ENCODE measurements at places on chromosomes 5 and 9.

GRCh38 chr9:111102793-111103464, 64.7 kb upstream of the LPAR1 start:
- DNase-seq = no peak

DNA sequence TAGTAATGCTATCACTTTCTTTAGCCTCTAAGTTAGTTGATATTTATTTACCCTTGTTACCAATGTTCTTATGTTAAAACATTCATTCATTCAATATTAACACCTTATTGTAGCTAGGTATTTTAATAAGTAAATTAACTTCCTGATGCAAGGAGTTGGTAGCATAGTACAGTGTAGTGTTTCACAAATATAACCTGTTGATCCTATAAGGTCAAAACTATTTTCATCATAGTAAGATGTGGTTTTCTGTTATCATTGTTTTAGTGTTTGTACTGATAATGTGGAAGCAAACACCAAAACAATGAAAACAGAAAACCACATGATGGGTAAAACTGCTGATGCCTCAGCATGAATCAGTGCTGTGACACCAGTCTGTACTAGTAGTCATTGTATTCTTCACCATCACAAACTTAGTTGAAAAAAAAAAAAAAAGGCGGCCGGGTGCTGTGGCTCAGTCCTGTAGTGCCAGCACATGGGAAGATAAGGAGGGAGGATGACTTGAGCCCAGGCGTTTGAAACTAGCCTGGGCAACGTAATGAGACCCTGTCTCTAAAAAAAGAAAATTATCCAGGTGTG, 36.5 kb downstream of the ZCCHC7 start:
- no peak for DNase-seq

DNA sequence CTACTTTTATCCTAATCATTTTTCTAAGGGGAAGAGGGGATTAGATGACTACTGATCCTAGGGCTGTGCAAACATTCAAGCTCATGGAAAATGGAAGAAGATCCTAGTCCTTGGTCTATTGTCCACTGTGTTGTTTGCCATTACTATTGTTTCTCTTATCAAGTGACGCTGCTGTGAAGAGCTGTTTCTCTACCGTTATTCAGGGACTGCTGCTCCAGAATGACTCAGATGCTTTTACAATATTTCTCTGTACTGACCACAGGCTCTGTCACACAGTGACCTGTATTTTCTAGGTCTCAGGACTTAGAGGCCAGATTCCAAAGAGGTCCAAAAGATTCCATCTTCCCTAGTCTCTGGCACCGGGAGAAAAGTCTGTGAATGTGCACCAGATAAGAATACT, 159.5 kb upstream of the CHD1 start:
- DNase-seq = no peak

DNA sequence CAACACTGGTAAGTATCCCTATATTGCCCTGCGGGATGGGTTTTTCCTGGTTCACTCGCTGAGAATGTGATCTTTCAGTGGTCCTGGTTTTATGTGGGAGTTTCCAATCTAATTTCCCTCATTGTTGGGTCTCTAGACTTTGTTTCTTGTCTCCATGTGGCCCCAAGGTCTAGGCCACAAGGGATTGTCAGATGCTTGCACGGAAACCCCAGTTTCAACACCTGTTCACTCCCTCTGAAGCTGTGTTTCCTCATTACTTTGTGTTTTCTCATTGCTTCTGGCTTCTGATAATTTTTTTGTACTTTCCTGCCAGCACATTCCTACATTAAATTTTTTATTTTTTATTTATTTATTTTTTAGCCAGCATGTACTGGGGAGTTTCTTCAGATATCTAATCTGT, 191.5 kb downstream of the TTLL11 start:
- DNase-seq = no peak

GRCh38 chr5:107393851-107394250, 276.9 kb downstream of the EFNA5 start:
- no peak for DNase-seq

GRCh38 chr5:33999978-34000377, 7.9 kb downstream of the AMACR start:
- no peak for DNase-seq

- DNase-seq = no peak
Measured at GRCh38 chr5:55600497-55601203, 65.9 kb upstream of the PLPP1 start.

GRCh38 chr5:180034564-180034963, 37.0 kb downstream of the RNF130 start:
- DNase-seq = no peak

DNA sequence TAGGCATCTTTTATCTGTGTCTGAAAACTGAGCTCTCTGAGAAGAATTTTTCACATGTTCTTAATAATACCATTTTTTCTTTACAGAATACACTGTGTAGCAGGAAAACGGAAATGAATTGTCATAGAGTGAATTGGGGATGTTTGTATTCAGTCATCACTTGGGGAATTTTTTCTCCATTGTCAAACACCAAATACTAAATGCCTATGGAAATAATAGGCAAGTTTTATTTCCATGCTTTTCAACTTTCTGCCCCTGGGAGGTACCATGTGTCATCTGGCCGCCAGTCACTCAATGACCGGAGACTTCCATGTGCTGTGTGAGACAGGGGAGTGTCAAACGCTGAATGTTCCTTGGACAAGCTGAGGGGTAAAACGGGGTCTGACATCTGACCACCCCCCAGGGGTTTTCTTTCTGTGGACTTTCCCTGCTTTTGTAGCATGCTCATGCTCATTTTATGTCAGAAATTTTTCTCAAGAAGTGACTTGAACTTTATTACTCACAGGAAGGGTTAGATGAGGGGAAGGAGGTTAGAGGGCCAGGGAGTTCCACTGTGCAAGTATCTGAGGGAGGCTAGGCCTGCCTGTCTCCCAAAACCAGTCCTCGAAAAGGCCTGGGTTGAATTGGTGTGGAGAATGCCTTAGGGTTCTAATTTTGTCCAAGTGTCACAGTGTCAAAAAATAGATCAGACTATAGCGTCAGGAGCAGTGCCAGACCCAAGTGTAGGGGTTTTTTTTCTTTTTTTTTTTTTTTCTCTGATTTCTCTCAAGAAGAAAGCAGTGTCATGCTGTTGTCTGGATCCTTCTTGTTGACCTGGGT, 438.6 kb downstream of the AGTPBP1 start:
- no peak for DNase-seq

- no peak for DNase-seq
Measured at GRCh38 chr9:131876486-131876885, 136.6 kb upstream of the RAPGEF1 start.

GRCh38 chr9:114431770-114432169, 44.0 kb upstream of the AKNA start:
- DNase-seq = no peak

DNA sequence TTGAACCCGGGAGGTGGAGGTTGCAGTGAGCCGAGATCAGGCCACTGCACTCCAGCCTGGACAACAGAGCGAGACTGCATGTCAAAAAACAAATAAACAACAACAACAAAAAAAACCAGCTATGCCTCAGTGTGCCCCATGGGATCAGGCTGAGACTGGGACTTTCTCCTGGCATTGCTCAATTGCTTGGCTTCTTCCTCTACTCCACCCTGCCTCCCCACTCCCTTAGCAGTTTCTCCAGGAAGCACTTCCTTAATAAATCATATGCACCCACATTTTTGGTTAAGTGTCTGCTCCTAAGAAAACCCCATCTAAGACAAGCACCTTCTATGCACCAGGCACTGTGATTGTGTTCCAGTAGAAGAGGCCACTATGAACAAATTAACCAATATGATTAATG, 41.0 kb upstream of the TMEM252 start:
- no peak for DNase-seq

- no peak for DNase-seq
Measured at GRCh38 chr5:140324041-140324600, 21.2 kb upstream of the PFDN1 start.

GRCh38 chr5:114153833-114154232, 208.0 kb upstream of the KCNN2 start:
- DNase-seq = no peak

DNA sequence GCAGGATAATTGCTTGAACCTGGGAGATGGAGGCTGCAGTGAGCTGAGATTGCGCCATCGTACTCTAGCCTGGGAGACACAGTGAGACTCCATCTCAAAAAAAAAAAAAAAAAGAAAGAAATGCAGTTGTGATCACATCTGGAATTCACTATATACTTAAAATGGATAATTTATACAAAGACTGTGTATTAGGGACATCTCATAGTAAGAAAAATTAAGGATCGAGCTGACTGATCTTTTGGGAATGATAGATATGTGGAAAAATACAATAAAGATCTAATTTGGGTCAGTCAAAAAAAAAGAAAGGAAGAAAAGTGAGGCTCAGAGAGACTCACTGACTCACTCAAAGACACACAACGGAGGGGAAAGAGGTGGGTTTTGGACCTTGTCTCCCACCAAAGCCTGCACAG, 73.2 kb upstream of the STXBP1 start:
- no peak for DNase-seq
